ENCODE measurements at places on chromosomes 5 and 9.
A peak's percentile ranks its signal among the peaks of the same experiment; 100 is the strongest.

DNA sequence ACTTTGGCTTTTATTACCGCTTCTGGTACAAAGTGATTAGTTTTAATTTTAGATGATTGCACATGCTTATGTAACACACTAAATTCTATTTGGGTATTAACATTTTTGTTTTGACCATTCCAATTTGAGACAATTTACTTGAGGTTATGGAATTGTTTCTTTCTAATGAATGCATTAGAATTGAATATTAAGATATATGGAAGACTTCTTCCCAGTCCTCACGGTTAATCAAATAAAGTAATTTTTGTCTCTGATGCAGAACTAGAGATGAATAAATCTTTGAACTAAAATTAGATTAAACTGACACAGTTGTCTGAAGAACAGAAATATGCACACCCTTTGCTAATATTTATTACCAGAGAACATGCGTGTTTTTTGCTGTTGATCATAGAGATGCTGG is 127.1 kb upstream of the FBXL17 start:
- DNase-seq, result no peak

- DNase-seq, result no peak
Measured at GRCh38 chr9:111743275-111743674, 51.5 kb downstream of the SHOC1 start.

DNA sequence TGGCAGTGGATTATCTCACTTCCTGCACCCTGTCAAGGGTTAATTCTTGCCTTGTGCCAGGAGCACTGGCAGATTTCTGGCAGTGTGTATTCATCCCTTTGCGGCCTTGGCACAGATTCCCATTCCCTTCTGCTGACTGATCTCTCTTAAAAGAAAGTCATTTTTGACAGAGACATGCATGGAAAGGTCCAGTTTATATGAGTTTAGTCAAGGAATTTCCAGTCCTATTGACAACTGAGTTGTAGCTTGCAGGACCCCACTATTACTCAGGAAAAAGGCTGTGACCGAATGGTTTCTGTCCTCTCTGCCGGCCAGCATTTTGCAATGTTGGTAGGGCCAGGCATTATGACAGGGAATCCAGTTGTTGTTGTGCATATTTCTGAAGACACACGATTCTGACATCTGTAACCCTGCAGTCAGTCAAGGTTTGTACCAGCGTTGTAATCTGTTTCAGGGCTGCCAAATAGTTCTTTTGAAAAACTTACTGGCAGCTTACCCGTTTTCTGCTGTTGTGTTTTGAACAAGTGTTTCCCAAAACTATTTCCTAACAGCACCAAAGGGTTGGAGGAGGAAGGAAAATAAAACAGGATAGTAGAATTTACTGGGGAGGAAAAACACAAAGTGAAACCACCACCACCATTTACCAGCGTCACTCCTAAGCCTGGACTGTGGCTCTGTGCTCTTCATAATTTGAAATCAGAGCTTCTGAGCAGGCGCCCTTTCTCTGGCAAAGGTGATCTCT is 243.4 kb upstream of the KLF4 start:
- DNase-seq, result no peak

- DNase-seq, result peak; percentile 28
Measured at GRCh38 chr9:75185585-75186170, 97.4 kb downstream of the OSTF1 start.

DNA sequence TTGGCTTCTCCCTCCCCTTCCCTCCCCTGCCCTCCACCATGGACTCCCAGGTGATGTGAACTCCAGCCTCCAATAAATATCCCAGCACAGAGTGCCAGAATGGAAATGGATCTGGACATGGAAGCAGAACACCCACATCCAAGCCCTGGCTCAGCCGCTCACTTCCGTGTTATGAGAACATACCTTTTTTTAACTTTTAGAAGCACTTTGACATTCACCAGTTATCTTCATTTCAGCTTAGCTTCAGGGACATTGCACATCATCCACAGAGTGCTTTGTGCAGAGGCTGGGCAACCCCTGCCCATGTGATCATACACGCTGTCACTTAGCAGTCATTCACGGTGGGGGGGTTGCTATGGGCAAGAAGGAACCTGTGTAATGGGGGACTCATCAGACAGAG is 9.1 kb downstream of the AFAP1L1 start:
- DNase-seq, result no peak

DNA sequence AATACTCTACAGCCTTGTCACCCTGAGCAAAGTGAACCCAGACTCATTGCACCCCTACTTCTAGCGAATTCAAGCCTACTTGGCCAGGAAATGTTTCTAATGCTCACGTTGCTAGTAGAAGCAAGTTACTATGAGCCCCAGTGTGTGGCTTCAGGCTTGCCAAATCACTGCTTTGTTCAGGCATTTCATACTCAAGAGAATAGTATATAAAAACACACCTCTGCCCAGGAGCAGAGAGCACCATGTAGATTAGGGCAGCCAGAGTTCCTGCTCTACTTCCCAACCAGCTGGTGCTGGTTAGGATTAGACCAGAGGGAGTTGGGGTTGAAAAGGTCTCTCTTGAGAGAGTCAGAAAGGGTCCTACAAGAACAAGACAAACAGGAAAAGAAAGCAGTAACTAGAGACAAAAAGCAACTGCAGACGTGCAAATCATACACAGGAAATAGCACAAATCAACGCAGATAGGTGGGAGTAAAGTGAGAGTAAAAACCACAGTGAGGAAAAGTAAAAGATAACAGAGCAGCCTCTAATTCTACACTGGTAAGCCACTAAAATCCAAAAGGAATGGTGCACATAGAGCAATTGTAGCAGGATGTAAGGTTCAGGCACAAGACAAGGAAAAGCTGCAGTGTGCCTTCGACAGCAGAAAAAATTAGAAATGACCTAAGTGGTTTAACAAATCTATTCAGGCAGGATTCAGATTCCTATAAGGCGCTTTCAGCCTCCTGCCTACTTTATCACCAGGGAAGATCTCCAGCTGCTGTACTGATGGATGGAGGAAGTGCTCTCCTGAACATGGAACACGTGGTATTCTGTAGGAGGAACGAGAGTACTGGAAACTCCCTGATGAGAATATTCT is 49.6 kb upstream of the KIF2A start:
- DNase-seq, result no peak

All from GM13977 (cell line).